ENCODE measurements at places on chromosomes 3 and 15. TPM values are rescaled to one million over a fixed set of nuclear protein-coding genes. Genes with fewer than 3 reads are reported as not detected.

DNA sequence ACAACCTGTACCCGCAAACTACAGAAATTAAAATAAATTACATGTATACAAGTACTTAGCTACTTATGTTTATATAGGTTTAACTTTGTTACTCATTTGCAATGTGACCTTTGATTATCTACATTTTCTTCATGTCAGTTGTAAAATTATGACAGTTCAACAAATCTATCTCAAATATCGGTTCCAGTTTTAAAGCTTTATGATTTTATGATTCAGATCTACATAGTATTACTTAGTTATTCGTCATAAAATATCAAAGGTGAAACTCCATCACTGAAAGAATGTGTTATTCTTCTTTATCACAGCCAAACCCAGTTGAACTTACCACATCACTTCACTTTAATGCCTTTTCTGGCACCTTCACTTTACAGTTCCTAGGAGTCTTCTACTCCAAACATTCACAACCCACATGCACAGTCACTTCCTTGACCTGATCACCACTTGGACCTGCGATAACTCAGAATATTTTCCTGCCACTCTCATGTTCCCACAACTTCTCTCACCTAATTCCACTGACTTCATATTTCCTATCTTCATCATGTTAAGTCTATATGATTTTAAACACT is 47.2 kb downstream of the SLITRK3 start:
- no peak for DNase-seq

DNA sequence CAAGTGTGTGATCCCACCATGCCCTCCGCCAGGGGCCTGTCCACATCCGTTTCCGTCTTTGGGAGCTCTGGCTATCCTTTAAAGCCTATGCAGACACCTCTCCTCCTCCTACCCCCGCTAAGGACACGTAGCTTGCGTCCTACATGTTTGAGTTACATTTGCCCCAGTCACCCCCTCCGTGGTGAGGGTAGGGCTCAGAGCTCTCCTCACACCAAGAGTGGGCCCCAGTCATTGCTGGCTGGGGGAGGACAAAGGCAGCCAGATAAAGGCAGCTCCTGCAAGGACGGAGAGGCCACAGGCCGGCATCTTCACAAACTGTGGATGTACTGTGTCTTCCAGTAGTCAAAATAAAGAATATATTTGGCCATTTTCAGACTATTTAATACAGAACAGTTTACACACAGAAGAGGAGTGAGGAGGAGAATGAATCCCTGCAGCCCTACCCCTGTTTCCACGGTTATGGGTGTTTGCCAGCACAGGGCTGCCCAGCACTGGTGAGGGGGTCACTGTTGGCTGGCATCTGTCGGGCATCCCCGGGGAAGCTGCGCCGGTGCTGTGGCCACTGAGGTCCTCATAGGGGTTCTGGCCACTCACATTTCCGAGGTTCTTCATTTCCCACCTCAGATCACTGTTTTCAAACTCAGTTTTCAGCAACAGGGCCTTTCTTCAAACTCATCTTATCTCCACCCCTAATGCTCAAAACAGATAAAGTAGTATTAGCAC is 118.7 kb downstream of the CHRNA7 start:
- DNase-seq = no peak

DNA sequence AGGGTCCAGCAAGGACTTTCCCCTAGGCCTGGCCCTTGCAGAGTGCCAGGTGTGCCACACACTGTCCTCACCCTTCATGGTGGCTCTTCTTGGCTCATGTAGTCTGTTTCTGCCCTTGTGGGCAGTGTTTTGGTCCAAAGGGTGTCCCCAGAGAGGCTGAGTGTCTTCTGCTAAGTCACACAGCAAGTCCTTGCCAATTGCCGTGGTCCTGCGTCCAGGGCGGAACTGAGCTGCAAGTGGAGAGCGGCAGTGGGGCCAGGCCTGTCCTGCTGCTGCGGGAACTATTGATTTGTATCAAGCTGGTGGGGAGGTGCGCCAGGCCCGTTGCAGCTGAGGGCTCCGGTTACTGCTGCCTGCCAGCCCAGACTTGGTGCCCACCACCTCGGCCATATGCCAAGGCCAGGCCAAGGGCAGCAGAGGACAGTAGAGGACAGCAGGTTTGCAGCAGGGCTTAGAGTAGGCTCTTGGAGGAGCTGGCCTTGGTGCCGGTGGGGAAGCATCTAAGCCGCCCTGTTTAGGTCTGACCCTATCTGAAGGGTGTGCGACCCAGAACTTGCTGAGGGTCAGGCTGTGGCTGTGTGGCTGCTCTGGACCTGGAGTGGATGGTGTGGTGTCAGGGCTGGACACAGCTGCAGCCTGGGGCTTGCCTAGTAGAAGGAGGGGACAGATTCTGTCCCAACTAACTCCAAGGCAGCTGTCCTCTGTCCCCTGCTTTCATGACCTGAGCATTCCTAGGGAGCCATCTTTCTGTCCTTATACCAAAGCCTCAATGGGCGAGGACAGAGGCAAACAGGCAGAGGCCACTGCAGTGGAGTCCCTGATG is 4.5 kb downstream of the AMIGO3 start:
- peak; percentile 60 for DNase-seq

DNA sequence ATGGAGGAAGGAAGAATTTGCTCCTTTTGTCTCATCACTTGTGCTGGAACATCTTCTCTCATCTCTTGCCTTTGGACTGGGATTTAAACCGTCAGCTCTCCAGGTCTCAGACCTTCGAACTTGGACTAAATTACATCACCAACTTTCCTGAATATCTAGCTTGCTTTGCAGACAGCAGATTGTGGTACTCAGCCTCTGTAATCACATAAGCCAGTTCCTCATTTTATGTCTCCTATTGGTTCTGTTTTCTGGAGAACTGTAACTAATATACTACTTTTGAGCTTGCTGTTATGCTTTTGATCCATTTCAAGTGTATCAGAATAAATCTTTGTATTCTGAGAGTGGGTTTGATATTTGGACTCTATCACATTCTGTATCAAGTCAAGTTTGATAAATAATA is 164.3 kb upstream of the VEPH1 start:
- DNase-seq = no peak

DNA sequence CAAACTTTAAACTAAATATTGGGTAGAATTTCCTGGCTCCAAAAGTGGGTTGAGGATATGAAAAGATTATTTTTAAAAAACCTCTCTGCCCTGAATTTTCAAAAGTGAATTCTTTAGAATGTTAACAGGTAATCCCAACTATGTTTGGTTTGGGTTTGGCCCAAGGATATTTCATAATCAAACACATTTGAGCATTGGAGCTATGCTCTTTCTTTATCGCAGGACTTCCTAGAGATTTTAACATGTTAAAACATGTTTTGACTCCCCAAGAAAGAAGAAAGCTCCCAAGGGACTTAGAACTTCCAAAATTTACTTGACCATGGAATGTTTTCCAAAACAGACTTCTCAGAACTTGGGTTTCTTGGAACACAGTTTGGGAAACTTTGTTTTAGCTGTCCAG is 75.6 kb upstream of the SYNPR start:
- DNase-seq = no peak

DNA sequence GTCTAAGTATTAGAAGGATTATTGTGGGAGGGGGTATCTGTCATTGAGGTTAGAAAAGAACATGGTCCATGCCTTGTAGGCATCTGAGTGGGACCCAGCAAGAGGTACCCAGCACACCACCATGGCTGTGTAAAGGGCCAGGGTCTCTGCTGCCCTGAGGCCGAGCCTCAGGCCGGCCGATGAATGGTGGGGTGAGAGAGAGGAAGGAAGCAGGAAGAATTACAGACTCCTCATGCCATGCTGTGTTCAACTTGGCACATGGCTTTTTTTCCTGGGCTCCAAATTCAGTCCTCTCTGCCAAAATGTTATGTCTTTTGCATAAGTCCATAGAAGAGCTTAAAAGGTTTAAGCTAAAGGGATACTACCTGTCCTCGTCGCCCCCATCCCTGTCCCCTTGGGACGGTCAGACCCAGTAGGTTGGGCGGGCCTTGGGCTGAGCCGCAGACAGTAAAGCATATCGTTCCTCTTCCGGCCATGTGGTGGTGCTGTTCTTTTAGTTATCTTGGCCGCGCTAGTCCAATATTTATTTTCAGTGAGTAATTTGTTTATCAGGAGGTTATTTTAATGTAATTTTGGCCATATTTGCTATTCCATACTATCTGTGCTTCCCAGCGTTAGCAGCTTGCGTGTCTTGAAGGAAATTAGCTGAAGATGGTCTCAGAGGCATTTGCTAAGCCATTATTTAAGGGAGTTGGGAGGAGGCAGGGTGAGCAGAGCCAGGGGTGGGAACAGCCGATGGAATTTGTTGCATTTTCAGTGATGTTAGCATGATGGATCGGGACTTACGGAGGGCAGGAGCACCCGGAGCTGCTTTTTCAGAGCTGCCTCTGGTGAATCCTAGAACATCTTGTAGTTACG is 152.4 kb downstream of the AGBL1 start:
- DNase-seq = peak; percentile 48

GRCh38 chr3:194496217-194496919 is 9.6 kb upstream of the ATP13A3 start:
- peak; percentile 30 for DNase-seq

GRCh38 chr3:197737319-197737649 is 580 bp upstream of the RUBCN start:
- no peak for DNase-seq

DNA sequence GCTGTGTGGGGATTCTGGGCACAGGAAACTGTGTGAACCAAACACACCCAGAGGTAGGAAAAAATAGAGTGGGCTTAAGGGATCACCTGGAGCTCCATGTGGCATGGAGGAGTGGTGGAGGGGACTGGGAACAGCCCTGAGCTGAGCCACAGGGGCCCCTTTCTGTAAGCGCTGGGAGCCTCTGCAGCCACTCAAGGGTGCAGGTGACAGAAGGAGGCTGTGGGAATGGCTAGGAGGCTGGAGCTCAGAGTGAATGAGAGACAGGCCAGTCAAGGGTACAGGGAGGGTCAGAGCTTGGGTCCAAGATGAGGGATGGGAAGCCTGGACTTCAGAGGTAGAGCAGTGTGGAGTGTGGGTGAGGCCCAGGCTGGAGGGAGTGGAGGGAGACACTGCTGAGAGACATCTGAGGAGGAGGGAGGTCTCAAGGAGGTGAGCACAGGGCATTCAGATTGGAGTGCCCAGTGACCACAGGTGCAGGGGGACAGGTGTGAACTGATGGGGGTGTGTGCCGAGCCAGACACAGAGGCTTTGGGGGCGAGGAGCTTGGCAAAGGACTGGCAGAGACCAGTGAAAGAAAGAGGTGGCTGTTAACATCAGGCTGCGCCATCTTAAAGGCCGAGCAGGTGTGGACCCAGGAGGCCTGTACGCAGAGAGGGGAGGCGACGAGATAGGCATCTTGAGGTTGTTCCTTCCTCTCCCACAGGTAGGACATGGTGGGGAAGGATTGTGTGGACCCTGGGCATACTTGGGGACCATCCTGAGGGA is 56.8 kb downstream of the FGD5 start:
- no peak for DNase-seq

DNA sequence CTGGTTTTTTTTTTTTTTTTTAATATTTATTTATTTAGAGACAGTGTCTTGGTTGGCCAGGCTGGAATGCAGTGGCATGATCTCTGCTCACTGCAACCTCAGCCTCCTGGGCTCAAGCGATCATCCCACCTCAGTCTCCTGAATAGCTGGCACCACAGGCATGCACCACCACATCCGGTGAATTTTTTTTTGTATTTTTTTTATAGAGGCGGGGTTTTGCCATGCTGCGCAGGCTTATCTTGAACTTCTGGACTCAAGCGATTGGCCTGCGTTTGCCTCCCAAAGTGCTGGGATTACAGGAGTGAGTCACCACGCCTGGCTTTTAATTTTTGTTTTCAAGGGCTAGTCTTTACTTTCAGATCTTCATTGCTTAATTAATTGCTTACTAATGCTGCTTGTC is 13.1 kb downstream of the PCCB start:
- no peak for DNase-seq

The SLC2A2 gene
- total RNA-seq = not detected

The CCR9 gene
- total RNA-seq = not detected

The LRRK1 gene
- 0.13 TPM for total RNA-seq

The NR2E3 gene
- total RNA-seq = not detected

The CYP1A2 gene
- not detected for total RNA-seq

All from myocyte (in vitro differentiated cells).